T-helper 2 cell (primary cell): ENCODE measurements at places on chromosomes 7 and 10.

GRCh38 chr10:69703256-69703655 lies 73.2 kb downstream of the FAM241B start:
- DNase-seq, result no peak

DNA sequence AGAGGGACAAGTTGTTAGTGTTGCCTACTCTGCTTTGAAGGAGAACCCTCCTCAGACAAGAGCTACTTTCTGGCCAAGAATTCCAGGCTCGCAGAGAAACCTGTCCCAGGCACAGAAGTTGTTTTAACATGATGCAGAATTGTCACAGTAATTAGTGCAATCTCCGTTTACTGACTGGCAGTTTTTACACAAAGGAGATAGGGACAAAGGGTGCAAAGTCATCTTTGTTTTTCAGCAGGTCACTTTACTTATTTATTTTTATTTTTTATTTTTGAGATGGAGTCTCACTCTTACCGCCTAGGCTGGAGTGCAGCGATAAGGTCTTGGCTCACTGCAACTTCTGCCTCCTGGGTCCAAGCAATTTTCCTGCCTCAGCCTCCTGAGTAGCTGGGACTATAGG lies 12.3 kb downstream of the TCF7L2 start:
- DNase-seq, result no peak

DNA sequence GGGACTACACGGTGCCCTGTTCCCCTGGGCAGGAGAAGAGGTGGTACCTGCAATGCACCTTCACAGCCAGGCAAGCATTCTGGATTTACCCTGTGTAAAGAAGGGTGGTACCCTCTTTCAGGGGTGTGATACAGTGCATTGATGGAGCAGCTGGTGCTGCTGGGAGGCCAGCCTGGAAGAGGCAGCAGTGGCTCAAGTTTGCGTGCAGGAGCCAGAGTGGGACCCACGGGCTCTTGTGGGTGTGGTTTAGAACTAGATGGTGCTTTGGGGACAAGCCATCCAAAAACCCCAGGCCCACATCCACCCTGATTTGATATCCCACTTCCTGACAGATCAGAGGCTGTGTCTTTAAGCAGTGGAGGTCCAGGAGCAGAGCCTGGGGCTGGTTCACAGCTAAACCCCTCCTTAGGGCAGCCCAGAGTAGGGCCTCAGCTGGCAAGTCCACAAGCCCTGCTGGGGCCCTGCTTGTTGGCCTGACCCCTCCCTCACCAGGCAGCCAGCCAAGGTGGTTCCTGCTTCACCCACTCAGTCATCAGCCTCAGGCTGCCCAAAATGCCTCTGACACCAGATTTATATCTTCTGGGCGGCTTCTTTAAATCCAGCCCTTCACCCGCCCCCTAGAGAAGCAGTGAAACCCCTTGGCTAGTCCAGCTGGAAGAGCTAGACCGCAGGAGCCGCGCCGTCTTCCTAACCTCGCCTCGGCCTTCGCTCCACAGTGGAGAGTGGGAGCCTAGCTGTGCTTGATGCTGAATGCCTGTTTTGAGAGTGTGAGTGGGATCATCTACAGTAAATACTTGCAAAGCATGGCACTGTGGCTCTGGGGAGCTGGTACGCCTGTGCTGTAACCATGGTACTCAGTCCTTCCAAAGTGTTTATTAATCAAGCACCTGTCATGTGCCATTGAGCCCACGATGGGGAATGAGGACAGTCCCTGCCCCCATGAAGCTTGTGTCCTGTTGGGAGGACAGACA lies 1.4 kb upstream of the ASIC3 start:
- DNase-seq, result no peak

DNA sequence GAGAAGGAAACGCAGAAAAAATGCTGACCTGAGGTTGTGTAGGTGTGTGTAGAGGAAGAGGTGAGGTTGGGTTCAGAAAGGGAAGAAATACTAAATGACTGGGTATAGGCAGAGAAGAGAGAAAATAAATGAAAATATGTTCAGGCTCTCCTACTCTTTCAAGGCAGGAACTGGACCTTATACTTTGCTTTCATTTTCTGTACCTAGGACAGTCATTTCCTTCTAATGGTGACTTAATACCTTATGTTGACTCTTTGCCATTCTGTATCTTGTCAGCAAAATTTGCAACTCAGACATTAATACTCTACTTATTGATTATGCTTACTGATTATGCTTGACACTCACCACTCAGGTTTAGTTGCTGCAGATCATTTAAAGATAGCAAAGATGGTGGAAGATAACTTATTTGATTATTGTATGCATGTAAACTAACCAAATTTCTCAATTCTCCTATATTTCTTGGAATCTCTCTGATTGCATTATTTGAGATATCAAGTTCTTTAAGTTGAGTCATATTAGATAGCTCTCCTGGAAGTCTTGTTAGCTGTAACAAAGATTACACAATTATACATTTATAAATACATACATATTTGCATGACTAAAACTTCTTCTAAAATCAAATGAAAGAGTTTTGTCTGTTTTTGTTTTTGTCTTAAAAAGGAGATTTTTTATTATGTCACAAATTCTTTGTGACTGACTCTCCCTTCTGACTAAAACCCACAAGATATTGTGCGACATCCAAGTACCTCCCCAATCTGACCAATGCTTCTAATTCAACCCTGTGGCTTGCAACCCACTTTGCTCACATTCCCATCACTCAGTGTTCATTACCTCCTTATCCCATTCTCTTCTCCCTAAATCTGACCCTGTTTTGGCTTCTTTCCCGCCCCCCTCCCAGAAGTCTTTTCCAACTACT lies 20.0 kb downstream of the LRRD1 start:
- no peak for DNase-seq

DNA sequence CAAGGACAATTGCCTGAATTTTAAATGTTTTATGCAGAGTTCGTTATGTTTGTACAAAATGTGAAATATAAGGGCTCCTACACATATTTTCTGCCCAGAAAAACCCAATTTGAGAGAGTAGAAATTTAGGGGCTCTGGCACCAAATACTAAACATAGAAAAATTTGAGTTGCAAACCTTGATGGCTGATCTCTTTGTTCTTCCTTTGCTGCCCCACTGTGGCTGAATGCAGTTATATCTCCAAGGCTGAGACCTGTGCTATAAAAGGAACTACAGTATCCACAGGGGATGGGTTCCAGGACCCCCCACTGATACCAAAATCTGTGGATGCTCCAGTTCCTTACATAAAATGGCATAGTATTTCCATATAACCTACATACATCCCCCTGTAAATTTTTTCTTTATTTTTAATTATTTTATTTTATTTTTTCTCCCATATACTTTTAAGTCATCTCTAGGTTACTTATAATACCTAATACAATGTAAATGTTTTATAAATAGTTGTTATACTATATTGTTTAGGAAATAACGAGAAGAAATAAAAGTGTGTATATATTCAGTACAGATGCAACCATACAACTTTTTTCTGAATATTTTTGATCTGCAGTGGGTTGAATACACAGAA lies 22.5 kb downstream of the CFAP43 start:
- peak; percentile 4 for DNase-seq

DNA sequence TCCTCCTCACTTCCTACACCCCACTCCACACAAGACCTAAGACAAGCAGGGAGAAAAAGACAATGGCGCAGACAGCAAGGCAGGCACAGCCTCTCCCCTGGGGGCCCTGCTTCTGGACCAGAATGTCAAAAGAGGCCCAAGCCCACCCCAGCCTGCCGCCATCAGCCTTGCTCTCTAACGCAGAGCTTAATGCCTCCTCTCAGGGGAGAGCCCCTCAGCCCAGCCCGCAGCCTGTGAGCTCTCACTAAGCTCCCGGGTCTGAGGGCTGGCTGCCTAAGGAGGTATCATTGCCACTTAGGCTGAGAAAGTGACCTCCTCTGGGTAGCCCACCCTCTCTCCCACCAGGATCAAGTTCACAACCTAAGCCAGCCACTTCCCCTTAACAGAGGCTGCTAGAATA lies 16.7 kb downstream of the SLIT1 start:
- DNase-seq, result no peak

- no peak for DNase-seq
Measured at GRCh38 chr10:36019749-36020148, 377.7 kb upstream of the FZD8 start.

GRCh38 chr10:16999665-17000451 lies 129.8 kb downstream of the CUBN start:
- no peak for DNase-seq

DNA sequence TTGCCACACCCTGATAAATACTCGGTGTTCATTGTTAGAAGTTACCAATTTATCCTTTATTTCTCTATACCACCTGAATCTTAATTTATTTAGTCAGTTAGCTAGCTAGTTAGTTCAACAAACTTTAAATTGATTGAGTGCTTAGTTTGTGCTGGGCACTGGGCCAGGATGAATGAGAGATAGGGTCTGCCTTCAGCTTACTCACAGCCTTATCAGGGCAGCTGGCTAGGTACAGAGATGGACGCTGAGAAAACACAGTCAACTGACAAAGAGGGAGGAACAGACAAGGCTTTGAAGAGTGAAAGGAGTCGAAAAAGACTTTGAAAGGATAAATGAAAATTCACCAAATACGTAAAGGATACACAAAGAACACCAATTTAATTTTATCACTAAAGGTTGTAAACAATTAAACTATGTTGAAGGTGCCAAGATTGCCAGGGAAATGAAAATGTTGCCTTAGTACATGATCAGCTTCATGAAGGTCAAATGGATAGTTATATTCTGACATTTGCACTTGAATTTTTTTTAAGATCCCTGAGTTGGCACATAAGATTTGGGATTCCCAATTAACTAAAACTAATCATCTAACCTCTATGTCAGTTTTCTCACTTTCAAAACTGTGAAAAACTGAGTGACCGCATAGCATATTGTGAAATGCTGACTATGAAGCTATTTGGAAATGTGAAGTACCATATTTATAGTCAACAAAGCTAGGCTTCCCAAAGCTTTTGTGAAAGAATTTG lies 2.1 kb downstream of the CAV2 start:
- no peak for DNase-seq

- DNase-seq, result no peak
Measured at GRCh38 chr10:77463967-77464745, 173.5 kb downstream of the KCNMA1 start.

GRCh38 chr7:15197042-15197977 lies 294.8 kb upstream of the DGKB start:
- no peak for DNase-seq

DNA sequence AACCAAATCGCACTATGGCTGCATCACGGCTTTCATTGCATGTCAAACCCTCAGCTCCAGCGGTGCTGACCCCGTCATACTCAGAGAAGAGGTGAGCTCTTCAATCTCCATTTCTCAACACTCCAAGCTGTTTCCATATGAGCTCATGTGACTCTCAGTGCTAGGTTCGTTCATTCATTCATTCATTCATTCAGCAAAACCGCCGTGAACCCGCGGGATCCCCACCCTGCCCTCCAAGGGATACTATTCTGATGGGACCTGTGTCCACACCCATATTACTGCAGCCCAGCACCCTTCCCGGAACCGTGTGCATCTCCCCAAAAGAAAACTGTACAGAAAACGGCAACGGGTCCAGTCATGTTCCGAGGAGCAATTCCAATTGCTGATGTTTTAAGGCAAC lies 184.7 kb downstream of the DIP2C start:
- DNase-seq, result no peak

- DNase-seq, result no peak
Measured at GRCh38 chr7:75943864-75944263, 28.9 kb downstream of the POR start.

GRCh38 chr10:25818751-25819150 lies 115.3 kb upstream of the MYO3A start:
- no peak for DNase-seq
